ENCODE measurements at places on chromosomes 3 and 15. TPM values are rescaled to one million over a fixed set of nuclear protein-coding genes. Genes with fewer than 3 reads are reported as not detected.

HHLA2 gene
- not detected for polyA plus RNA-seq

GOLGA6A gene
- polyA plus RNA-seq: not detected

CPEB1 gene
- not detected for polyA plus RNA-seq

ZDHHC19 gene
- polyA plus RNA-seq: not detected

CDHR4 gene
- not detected for polyA plus RNA-seq

CEMIP gene
- not detected for polyA plus RNA-seq

RAB6B gene
- 0.41 TPM for polyA plus RNA-seq

TUSC7 gene
- polyA plus RNA-seq: not detected

GOLGA8Q gene
- polyA plus RNA-seq: not detected

ANKUB1 gene
- not detected for polyA plus RNA-seq

SCAANT1 gene
- not detected for polyA plus RNA-seq

DLEC1 gene
- 0.64 TPM for polyA plus RNA-seq

CHST14 gene
- 2.0 TPM for polyA plus RNA-seq

RTP4 gene
- polyA plus RNA-seq: 17.8 TPM

CFAP20DC gene
- polyA plus RNA-seq: 0.17 TPM

PRR20G gene
- not detected for polyA plus RNA-seq

SPATA12 gene
- polyA plus RNA-seq: not detected

B3GNT5 gene
- 0.38 TPM for polyA plus RNA-seq

LRRIQ4 gene
- not detected for polyA plus RNA-seq

ARPIN gene
- polyA plus RNA-seq: not detected

TXNRD3 gene
- polyA plus RNA-seq: 0.81 TPM

AADACL2 gene
- not detected for polyA plus RNA-seq

PRSS50 gene
- polyA plus RNA-seq: not detected

IREB2 gene
- polyA plus RNA-seq: 16.3 TPM

BRPF1 gene
- 8.0 TPM for polyA plus RNA-seq
